ENCODE measurements at places on chromosomes 12 and 14.

DNA sequence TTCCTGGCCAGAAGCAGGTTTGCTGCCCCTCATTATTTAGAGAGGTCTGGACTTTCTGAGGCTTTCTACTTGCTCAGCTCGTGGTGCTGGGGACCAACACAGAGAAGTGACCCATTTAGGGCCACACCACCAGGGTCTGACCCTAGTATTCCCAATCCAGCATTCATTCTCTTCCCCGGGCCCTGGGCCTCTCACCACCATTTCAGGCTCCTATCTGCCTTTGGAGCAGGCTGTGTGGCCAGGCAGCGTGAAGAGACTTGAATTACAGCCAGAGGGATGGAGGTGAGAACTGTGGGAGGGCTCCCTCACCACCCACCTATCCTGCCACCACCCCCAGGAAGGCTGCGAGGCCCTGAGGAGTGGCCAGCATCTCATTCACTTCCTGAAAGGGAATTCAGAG is 24.6 kb downstream of the FAM222A start:
- no peak for DNase-seq

GRCh38 chr12:45655186-45655585 is 74.3 kb upstream of the ARID2 start:
- no peak for DNase-seq

DNA sequence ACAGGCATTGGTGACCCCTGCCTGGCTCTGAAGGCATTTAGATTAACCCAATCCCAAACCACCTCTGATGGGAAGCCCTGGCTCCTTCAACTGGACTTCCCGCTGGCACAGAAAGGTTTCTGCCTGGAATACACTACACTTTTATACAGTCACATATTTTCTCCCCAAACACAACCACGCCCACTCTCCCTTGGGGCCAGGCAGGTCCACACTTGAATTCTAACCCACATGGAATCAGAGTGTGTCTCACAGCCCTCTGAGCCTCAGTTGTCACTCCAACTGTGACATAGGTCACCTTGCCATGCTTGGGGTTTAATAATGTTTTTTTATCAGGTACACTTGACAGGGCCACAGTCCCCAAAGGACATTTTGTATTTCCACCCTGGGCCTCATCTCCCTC is 368.6 kb downstream of the BCL11B start:
- no peak for DNase-seq

GRCh38 chr14:54537651-54538050 is 27.9 kb downstream of the CGRRF1 start:
- DNase-seq, result no peak

DNA sequence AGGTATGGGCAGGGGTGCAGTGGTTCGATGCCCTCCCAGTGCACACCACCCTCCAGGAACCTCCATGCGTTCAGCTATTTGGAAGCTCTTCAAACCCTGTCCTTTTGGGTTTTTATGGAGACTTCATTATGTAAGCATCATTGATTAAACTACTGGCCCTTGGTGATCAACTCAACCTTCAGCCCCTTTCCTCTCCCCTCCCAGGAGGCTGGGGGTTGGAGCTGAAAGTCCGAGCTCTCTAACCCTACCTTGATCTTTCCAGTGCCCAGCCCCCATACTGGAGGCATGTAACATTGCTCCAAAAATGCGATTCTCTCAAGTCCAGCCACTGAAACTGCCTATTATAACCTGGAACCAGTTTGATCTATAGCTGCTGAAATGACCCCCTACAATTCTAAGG is 188.1 kb downstream of the IPO8 start:
- DNase-seq, result no peak

DNA sequence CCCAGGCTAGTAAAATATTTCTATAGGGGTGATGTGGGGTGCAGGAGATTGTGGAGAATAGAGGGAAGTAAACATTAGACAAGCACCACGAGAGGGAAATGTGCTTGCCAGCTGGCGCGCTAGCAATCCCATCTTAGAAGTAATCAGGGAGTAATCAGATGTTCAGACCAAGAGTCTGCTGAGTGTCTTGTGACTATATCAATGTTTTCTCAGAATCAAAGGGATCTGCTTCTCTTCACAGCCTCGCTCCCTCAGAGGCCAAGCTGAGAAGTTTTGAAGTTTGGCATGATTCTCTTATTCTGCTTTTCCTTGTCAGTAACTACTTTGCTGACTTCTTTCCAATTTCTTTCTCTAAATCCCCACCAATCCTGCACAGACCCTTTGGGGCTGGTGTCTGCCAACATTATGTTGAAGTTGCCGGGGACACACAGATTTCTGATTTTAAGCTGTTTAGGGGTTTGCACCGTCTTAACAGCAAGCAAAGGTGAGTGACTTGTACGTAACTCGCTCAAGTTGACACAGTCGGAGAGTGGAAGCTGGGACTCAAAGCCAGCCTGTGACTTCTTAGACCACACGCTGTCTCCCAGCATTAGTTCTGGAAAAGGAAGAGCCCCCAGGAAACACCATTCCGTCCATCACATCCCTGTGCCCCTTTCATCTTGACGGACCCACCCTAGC is 22.0 kb upstream of the TSPAN9 start:
- peak; percentile 42 for DNase-seq

- no peak for DNase-seq
Observed at GRCh38 chr12:53599579-53599978, 26.6 kb downstream of the ATF7 start.

DNA sequence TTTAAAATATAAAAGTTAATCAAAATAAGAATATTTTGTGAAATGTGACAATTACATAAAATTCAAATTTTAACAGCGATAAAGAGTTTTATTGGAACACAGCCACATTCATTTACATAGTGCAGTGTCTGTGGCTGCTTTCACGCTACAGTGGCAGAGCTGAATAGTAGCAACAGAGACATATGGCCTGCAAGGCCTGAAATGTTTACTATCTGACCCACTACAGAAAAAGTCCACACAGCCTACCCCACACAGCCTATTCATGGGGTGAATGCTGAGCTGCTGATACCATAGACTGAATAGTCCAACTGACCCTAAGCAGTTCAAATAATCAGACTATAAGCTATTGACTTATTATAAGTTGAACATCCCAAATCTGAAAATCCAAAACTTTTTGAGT is 13.2 kb downstream of the GNS start:
- no peak for DNase-seq

- no peak for DNase-seq
Observed at GRCh38 chr14:22554498-22555383, 34.3 kb downstream of the DAD1 start.

DNA sequence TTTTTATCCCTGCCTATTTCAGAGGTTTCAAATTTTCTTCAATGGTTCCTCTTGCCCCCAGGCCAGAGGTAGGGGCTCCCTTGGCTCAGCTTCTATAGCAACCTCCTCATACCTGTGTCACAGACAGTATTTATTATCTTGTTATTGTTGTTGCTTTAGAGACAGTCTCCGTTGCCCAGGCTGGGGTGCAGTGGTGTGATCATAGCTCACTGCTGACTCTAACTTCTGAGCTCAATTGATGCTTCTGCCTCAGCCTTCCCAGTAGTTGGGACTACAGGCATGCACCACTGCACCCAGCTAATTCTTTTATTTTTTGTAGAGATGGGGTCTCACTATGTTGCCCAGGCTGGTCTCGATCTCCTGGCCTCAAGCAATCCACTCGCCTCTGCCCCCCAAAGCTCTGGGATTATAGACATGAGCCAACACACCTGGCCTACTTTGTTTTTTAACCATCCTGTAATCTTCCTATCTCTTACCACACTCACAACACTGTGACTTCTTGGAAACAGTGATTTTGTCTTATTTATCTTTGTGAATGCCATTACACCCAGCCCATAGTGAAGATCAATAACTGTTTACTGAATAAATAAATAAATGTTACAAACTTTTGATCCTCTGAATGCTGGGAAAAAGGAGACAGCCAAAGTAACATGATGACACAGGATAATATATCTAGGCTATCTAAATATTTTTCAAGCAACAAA is 95.9 kb downstream of the PHLDA1 start:
- DNase-seq, result no peak

GRCh38 chr12:16972923-16973770 is 367.2 kb upstream of the LMO3 start:
- DNase-seq, result no peak

DNA sequence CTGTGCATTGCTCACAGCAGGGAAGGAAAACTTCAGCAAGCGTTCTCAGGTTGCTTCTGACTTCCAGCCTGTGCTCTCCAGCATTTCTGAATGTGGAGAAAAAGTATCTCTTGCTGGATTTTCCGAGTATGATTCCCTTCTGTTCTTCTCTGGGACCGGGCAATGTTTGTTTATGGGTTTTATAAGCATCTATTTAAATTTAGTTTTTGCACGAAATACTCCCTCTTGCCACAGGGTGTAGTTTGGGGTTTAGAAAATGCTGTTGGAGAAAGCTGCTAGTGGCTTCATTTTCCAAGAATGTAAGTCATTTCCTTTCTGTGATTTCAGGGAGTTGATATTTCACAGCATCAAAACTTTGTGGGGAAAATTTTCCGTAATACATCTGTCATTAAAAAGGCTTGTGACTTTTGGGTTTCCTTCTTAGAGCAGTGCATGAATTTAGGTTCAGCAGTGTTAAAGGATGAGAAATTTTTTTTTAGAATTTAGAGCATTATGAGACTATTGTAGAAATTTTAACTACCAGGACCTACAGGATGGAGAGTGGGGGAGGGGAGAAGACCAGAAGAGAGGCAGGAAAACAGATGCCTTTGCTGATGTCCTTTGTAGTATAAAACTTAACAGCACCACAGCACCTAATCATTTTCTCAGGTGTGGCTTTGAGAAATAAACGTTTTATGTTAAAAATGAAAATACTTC is 1.5 kb downstream of the FRMD6 start:
- DNase-seq, result peak; percentile 17

DNA sequence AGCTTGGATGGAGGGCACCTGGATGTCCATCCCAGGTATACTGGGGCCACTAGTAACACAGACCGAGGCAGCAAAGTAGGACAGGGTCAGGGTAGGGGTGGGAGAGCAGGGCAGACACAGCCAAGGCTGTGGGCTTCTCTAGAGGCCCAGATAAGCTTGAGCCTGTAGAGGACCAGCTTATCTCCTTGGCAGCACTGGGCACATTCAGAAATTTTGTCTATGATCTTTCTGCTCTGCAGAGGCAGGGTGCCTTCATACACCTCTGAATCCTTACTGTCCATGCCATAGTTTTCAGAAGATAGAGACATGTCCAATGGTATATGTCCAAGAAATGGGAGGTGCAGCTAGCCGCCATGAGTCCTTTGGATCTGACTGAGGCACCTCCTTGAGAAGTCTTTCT is 26.4 kb upstream of the USP15 start:
- DNase-seq, result no peak

- DNase-seq, result peak; percentile 85
Observed at GRCh38 chr14:37901978-37902377, 305.7 kb upstream of the SSTR1 start.

DNA sequence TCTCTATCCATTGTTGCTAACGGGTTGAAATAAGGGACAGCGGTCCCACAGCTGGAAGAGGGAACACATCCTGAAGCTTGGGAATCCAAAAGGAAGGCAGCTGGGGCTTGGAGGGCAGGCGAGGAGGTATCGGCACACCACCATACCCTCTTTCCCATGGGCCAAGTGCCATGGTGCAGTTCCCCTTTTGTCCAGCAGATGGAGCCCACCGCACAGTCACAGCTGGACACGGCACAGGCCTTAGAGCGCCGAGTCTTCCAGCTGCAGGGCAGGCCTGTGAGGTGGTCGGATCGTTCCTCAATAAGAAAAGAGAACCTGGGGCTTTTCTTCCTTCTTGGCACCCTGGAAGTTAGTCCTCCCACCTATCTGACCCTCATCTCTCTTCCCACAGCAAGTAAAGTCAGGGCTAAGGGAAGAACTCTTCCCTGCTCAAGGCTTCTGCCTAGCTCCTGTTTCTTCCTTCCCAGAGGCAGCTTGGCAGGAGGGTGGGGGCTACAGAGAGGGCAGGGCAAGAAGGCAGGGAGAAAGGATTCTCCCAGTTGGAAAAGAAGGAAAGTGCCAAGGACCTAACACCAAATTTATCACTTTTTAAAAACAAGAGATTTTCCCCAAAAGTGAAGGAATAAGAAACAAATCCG is 8.6 kb downstream of the PPP1R1A start:
- peak; percentile 90 for DNase-seq

- no peak for DNase-seq
Observed at GRCh38 chr12:93902736-93903562, 225.8 kb downstream of the CRADD start.

GRCh38 chr14:35406506-35407305 is 2.2 kb upstream of the NFKBIA start:
- peak; percentile 75 for DNase-seq

DNA sequence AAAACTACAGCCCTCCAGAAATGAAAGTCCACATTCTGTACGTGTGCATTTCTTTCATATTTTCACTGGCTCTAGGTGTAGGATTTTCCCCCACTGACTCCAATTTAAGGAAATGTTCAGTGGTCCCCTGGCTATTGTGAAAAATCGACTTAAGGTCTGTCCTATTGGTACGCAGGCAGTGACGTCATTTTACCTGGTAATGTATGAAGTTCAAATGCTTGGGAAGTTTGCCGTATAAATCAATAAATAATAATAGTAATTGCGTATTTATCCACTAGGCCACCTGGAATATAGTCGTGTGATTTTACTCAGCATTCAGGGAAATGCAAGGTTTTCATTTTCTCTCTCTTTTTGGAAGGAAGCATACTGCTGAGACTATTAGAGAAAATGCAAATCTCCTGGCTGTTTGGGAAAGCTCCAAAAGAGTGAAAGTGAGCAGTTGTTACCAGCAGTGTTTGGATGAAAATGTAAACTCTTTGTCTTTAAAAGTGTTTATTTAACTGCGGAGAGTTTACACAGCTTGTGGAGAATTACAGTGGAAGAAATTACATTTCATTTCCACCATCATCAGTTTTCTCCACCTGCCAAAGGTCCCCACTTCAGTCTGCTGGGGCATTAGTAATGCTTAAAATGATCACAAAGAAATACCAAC is 107.0 kb downstream of the EXOC5 start:
- no peak for DNase-seq

DNA sequence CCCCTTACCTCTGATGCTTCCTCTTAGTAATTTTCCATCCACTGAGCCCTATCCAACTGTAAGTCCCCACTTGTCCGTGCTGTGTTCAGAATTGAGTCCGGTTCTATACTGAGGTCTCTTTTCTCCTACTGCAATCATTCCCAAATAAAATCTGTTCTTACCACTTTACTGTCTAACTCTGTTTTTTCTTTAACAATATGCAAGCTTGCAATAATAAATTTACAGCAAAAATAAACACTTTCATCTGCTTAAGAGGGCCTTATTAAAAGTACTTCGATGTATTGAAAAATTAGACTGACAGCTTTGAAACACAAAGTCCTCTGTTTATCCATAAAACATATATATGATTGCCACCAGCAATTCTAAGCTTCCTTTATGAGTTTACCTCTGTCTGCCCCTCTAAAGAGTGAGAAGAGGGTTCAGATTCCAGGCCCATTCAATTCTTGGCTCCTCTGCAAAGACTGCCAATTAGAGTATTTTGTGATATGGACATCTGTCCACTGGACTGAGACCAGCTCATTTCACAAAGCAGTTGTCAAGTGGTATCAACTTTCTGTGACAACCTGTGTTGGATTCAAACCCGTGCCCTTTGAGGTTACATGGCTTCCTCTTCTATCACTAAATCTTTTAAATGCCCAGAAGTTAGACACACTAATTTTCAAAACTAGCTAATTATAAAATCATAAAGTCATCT is 39.9 kb upstream of the G2E3 start:
- no peak for DNase-seq

- no peak for DNase-seq
Observed at GRCh38 chr12:83865431-83865830, 1047.2 kb downstream of the SLC6A15 start.

GRCh38 chr12:83629931-83630330 is 943.2 kb downstream of the TMTC2 start:
- no peak for DNase-seq
